ENCODE measurements at places on chromosomes 11 and 22.
A peak's percentile ranks its signal among the peaks of the same experiment; 100 is the strongest.

GRCh38 chr11:66665369-66665768, 12.3 kb downstream of the RBM4B start:
- no peak for DNase-seq

GRCh38 chr11:2573240-2574042, 126.4 kb downstream of the KCNQ1OT1 start:
- DNase-seq = no peak

DNA sequence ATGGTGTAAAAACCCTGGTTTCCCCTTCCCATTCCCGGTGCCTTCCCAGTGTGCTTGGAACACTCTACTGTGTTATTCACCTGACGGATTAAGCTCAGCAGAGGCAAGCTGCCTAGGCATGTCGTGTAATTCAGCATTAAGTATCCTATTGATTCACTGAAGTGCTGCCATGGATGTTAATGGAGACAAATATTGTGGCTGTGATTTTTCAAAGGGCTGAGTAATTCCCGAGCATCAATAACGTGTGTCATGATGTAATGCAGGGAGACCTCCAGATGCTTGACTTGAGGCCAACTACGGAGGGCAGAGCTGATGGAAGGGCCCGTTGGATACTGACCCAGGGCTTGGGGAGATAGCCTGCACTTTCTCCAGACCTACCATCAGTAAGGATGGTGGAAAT, 269.0 kb downstream of the ST3GAL4 start:
- no peak for DNase-seq

GRCh38 chr11:1948389-1948788, 1.3 kb downstream of the MRPL23 start:
- DNase-seq = no peak

DNA sequence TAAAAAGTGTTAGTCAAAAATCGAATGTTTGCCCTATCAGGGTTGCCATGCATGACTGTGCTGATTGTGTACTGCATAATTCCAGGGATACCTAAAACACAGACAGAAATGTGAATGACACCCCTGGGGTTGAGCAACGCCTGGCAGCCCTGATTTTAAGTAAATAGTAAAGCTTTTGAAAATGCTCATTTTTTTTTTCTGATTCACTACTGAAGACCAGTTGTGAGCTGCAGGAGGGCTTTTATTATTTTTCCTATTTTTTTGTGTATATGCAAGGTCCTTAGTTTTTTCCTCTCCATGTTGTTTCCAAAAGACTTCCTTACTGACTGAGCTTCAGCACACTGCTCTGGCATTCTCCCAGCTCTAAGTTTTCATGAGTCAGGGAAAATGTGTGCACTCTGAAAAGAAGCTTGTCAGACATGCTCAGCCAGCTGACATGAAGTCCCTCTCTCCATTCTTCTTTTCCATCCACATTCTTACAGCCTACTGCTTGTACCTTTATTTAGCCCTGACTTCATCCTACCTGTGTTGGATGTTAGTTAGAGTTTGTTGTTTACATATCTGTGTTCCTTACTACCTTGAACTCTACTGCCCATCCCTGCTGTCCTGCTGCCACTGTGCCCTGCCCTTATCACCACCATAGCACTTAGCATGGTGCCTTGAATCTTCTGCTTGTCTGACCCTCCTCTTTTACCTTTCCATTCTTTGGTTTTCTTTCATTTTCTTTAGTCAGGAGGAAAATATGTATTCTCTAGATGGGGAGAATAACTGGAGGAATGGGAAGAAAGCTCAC, 79.5 kb downstream of the HORMAD2 start:
- peak; percentile 29 for DNase-seq

DNA sequence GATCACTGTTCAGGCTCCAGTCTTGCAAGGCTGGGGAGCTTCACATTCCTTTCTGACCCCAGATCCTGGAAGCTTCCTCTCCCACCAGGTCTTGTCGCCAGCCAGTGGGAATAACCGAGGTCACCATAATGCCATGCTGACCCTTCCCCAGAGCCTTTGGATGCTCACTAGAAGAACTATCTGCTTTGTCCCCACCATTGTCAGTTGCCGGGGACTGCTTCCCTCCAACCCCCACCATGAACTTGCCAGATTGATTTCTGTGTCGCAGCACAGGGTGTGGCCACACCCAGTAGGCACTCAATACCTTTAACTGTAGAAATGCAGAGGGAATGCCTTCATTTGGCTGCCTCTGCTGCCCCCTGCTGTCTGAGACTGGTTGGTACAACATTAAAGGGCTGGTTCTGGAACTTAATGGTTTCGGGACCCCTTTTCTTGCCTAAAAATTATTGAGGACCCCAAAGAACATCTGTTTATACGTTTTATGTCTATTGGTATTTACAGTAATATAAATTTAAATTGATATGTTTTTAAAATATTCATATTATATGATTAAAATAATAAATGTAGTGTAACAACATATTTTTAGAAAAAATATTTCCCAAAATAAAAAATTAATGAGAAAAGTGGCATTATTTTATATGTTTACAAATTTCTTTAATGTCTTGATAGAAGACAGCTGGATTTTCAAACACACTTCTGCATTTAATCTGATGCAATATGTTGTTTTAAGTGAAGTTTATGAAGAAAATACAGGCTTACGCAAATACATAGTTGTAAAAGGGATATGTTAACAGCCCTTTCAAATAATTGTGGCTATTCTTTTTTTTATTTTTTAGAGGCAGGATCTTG, 6.7 kb upstream of the GDPD5 start:
- DNase-seq = no peak

DNA sequence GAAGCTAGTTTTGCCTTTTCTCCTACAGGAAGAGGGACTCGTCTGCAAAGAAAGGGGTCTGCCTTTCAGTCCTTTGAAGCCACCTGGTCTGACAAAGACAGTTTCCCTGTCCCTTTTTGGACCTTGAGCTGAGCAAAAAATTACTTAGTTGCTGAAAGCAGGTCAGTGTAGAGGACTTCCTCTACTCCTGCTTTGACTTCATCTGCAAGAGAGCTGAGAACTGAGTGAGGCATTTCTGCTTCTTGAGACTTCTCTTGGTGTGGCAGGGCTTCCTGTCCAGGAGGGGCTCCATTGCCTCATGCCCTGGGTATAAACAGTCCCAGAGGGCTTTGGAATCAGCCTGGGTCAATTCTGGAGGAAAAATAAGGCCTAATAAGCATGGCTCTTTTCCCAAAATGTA, 73.1 kb downstream of the ZNRF3 start:
- DNase-seq = no peak

DNA sequence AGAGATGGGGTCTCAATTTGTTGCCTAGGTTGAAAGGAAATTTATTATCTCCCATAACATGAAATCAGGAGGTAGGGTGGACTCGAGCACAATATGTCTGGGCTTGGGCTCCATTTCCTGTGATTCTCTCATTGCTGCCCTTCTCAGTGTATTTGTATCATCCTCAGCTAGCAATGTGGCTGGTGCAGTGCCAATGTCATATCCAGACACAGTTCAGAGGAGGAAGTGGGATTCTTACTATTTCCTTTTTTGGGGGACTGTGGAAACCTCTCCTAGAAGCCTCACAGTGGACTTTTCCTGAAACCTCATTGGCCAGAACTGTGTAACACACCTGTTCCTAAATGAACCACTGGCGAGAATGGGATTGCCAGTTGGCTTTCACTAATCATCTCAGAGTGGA, 21.0 kb upstream of the SWAP70 start:
- DNase-seq = no peak

GRCh38 chr11:61198361-61198760, 5.0 kb upstream of the PGA3 start:
- DNase-seq = no peak
